ENCODE measurements at places on chromosomes 7 and 10.
A peak's percentile ranks its signal among the peaks of the same experiment; 100 is the strongest.

DNA sequence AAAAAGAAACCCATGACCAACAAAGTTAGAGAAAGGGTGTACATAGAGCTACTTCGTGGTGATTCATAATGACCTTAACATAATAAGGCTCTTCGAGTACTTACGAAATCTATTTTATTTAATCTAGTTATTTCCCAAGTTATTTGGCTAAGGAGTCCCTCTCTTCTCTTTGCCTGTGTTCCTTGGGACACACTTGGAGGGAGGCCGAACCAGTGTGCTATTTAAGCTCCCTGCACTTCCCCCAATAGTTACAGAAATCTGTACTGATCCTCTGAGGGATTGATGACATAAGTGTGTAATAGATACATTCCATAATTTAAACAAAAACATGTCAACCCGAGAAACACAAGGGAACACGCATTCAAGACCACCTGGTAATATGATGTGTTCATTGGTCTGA is 351.1 kb downstream of the GATA3 start:
- no peak for DNase-seq

DNA sequence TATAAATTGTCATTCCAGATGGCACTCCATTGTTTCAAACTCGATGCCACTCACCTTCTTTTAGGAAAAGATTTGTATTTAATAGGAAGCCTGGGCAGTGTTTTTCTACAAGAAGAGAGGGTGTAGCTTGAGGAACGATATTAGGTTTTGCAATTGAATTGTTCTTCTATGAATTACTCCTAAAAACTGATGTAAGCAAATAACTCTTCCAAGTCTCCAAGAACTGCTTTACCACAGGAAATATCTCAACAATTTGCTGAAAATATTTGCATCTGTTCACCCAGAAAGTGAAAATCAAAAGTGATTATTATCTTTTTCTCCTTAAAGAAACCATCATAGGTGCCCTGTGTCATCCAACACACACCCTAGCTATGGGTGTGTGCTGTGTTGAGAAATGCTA is 261.3 kb upstream of the MEOX2 start:
- DNase-seq = no peak

GRCh38 chr10:102311025-102311420 is 65.7 kb downstream of the GBF1 start:
- DNase-seq = no peak

DNA sequence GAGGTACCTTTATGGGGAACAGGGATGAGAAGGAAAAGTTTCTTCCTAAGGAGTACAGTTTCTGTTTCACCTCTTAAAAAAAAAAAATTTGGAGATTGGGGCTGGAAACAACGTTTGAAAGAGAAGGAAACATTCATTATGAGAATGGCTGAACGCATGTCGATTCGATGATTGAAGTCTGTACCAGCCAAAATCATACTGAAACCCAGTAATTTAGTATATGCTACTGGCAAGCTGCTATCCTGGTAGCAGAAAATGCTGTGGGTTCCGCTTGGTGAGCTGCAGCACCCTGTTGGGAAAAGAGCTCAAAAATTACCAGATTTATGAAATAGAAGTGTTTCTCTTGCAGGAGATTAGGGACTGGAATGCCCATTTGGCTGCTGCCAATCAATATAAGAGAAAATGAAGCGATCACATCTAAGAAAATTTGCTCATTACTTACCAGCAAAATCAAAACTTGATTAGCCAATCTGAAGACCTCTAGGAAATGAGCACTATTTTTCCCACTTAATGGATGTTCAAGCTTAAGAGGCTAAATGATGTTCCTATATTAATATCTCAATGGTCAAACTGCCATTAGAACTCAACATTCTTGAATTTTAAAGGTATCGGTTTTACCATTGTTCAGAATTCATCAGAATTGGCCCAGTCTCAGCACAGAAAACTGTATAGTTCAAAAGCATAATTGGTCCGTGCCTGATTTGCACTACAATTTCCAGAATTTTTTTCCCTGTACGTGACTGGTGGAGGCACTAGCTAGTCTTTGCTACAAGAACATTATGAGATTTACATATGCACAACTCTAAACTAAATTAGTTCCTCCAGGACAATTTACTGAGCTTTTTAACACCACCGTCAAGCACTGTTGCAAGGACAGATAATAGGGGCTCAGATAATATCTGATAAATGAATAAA is 1.2 kb upstream of the ITGB1 start:
- peak; percentile 54 for DNase-seq

- no peak for DNase-seq
These were observed 151.6 kb upstream of the CACNA2D1 start for GRCh38 chr7:82595176-82595575.

- DNase-seq = peak; percentile 69
These were observed 48.1 kb downstream of the PDLIM1 start for GRCh38 chr10:95242581-95243317.

- no peak for DNase-seq
These were observed 1226.3 kb upstream of the AUTS2 start for GRCh38 chr7:68371985-68372384.

- no peak for DNase-seq
These were observed 111.0 kb downstream of the EGFR start for GRCh38 chr7:55129541-55130394.

DNA sequence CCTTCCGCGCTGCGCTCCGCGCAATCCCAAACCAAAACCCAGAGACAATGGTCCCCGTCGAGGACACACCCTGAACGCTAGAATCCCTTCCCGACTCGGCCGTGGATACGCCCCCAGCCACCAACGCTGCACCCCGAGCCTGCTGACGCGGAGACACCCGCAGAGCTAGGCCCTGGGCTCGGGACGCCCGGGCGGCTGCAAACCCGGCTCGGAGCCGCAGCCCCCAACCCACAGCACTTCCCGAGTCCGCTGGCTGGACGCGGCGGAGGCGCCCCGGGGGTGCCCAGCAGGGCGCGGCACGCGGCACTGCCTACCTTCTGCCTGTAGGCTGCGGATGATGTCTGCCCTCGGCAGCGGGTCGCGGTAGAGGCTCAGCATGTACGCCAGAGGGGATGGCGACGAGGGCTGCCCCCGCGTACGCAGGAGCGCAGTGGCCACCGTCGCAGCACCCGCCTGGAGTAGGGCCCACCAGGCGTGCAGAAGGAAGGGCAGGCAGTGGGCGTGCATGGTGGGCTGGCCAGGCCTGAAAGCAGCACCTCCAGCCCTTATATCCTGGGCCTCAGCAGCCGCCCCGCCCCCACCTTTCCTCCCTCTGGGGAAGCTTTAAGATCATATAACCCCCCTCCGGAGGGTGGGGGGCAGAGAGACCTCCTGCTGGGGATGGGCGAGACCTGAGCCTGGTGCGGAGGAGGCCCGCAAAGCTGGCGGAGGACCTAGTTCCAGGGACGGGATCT is at the start of gene NODAL:
Gene NODAL, minus strand, starts transcription at position 521 of the 734 bp plus-strand sequence. Its CDS starts 14 bp downstream, at position 507.
- DNase-seq = no peak

DNA sequence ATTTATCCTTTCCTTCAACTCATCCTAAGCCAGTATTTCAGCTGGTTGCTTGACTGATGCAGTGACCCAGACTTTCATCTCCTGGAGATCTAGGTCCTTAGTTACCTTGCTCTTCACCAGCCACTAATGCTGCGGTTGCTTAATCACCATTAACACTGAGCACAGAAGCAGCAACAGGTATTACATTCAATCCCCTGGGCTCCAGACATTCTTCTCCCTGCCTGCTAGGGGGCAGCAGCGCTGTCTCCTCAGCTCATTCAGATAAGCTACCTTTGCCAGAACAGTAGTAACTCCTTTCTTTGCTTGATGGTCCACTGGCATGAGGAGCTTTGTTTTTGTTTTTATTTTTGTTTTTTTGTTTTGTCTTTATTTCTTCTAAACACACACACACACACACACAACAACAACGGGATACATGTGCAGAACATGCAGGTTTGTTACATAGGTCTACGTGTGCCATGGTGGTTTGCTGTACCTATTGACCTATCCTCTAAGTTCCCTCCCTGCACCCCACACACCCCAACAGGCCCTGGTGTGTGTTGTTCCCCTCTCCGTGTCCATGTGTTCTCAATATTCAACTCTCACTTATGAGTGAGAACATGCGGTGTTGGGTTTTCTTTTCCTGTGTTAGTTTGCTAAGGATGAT is 1043.2 kb upstream of the C7orf33 start:
- DNase-seq = peak; percentile 85

DNA sequence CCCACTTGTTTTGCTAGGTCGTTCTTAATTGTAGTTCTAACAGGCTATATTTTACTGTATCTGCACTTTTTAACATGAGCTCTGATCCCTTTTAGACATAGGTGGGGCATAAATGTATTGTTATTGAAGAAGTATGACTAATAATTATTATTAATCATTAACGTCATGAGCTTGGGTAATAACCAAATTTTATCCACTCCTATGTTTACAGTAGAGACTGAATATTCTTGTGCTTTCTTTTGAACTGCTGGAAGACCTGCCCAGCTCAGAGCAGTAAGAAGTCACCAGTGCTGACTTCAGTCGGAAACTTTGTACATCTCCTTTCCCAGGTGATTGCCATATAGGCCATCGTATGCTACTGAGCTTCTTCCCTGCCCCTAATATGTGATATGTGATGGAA is 18.7 kb downstream of the PKD2L1 start:
- DNase-seq = peak; percentile 10

- no peak for DNase-seq
These were observed 32.8 kb upstream of the CFAP46 start for GRCh38 chr10:132974886-132975830.

GRCh38 chr7:1087952-1088920 is at the start of gene GPER1:
Gene GPER1 (plus strand): TSS chr7:1088113. CDS start chr7:1091729, 3,616 bp downstream.
- DNase-seq = peak; percentile 65
